Uterus (tissue), 4 donors: ENCODE measurements at places on chromosomes 7 and 10.

- no peak for DNase-seq
- H3K27ac ChIP-seq = no peak overlapping the region
- H3K4me1 ChIP-seq = no peaks in the 10 kb centered on the region
- no peaks in the 10 kb centered on the region for H3K36me3 ChIP-seq
Measured at GRCh38 chr7:45187946-45188411, 30.4 kb downstream of the RAMP3 start.

DNA sequence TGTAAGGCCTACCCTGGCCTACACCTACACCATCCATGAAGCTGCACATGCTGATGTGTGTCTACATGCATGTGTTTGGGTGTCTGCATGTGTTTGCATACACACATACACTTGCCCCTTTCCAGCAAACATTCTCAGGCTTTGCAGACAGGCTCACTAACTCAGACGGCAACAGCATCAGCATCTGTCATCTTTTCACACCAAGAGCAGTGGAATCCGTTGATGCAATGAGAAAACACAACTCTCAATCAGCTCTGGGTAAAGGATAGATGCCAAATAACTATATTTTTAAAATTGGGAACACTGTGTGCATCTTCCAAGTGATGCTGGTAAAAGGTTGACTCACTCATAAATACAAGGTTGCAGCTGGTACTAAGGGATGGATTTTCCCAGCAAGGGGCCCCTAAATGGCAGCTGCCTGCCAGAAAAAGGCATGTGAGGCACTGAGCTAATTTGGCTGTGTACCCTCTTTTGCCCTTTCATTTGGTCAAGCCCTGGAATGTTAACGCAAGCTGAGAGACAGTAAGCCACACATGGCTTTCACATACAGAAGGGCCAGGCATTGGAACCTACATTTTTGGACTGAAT is 296.3 kb upstream of the NPSR1 start:
- H3K4me3 ChIP-seq = no peak overlapping the region
- H3K27ac ChIP-seq = no peak overlapping the region
- no peaks in the 10 kb centered on the region for H3K36me3 ChIP-seq
- no peak for DNase-seq

DNA sequence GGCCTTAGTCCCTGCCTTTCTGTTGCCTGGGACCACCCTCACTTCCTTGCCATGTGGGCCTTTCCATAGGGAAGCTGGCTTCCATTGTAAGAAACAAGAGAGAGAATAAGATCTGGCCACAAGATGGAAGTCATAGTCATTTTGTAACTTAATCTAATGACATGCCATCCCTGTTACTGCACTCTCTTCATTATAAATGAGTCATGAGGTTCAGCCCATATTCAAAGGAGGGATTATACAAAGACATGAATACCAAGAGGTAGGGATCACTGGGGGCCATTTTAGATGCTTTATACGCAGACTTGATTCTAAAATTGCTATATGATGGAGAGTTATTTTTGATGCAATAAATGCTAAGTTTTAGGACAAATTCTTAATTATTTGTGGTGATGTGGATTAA is 75.2 kb upstream of the CELF2 start:
- no peak overlapping the region for H3K4me3 ChIP-seq
- no peaks in the 10 kb centered on the region for H3K36me3 ChIP-seq
- H3K27ac ChIP-seq = no peak overlapping the region
- no peaks in the 10 kb centered on the region for H3K4me1 ChIP-seq

- no peaks in the 10 kb centered on the region for H3K27me3 ChIP-seq
- no peaks in the 10 kb centered on the region for H3K4me1 ChIP-seq
- DNase-seq = no peak
- H3K36me3 ChIP-seq = no peaks in the 10 kb centered on the region
- no peak overlapping the region for H3K4me3 ChIP-seq
Measured at GRCh38 chr10:7438196-7438986, 27.6 kb upstream of the SFMBT2 start.
